ENCODE measurements at places on chromosomes 5 and 9. TPM values are rescaled to one million over a fixed set of nuclear protein-coding genes. Genes with fewer than 3 reads are reported as not detected.

DNA sequence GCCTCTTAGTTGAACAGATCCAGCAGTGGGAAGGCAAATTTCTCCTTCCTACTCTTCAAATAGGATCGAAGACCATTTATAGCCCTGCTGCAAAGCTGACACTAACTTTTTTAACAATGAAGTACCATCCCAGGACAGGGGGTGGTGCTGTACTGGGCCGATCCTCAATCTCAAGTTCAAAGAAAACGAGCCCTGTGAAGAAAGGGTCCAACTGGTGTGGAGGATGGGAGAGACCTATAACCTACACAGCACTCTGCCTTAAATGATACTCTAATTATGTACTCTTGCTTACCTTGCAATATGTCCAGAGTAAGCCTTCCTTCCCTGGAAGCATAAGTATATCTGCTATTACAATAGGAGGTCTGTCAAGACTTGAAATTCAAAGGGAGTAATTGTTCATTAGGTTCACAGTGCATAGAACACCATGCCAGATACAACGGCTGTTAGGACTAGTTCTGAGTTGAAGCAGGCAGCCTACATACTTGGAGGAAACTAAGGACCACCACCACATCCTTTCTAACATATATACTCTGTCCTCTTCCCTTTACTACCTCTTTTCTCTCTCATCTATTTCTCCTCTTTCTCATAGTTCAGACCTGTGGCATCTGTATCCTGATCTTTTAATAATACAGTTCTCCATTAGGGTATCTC lies 6.2 kb downstream of the ETF1 start:
- H3K4me3 ChIP-seq: no peak overlapping the region
- peak; percentile 15 for DNase-seq
- peak overlapping the region; percentile 91 for H3K27ac ChIP-seq
- peaks cover 23% of the 10 kb centered on the region for H3K36me3 ChIP-seq
- no peaks in the 10 kb centered on the region for H3K27me3 ChIP-seq

DNA sequence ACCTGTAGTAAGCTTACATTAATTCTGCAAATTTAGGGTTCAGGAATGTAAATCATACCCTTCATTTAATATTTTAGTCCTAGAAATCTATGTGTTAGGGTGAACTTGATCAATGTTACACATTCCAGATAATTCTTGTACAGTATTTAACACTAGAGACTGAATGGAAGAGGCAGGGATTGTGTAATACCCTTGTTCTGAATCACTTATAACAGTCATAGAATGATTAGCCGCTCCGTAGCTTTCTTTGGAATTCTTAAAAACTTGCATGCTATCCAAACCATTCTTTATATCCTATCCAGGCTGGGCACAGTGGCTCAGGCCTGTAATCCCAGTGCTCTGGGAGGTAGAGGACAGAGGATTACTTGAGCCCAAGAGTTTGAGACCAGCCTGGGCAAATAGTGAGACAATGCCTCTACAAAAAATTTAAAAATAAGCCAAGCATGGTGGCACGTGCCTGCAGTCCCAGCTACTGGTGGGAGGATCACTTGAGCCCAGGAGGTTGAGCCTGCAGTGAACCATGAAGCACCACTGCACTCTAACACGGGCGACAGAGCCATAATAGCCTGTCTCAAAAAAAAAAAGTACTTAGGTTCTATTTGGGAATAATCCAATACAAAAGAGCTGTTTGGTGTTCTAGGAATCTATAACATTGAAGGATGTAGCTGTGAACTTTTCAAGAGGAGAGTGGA lies 8.3 kb downstream of the ZNF483 start:
- no peak overlapping the region for H3K27ac ChIP-seq
- H3K36me3 ChIP-seq: peaks cover 24% of the 10 kb centered on the region
- no peak for DNase-seq
- no peaks in the 10 kb centered on the region for H3K27me3 ChIP-seq
- H3K4me3 ChIP-seq: no peak overlapping the region

The FAM240B gene
- total RNA-seq: not detected

The SMC2 gene
- 55.0 TPM for total RNA-seq

- no peak overlapping the region for H3K27ac ChIP-seq
- no peak for DNase-seq
- no peak overlapping the region for H3K4me3 ChIP-seq
- H3K36me3 ChIP-seq: no peaks in the 10 kb centered on the region
- peaks cover 61% of the 10 kb centered on the region for H3K27me3 ChIP-seq
- H3K4me1 ChIP-seq: peaks cover 17% of the 10 kb centered on the region
Observed at GRCh38 chr5:107676702-107677101, 6.0 kb upstream of the EFNA5 start.

GRCh38 chr5:10310066-10310779 lies 2.5 kb upstream of the CMBL start:
- peaks cover 28% of the 10 kb centered on the region for H3K27me3 ChIP-seq
- no peak for DNase-seq
- peaks cover 18% of the 10 kb centered on the region for H3K4me1 ChIP-seq
- no peaks in the 10 kb centered on the region for H3K36me3 ChIP-seq
- H3K27ac ChIP-seq: no peak overlapping the region

GRCh38 chr9:6924988-6925563 lies 167.3 kb downstream of the KDM4C start:
- H3K27me3 ChIP-seq: no peaks in the 10 kb centered on the region
- no peaks in the 10 kb centered on the region for H3K36me3 ChIP-seq
- no peak for DNase-seq
- H3K4me1 ChIP-seq: peaks cover 41% of the 10 kb centered on the region
